ENCODE measurements at places on chromosomes 7 and 10.

DNA sequence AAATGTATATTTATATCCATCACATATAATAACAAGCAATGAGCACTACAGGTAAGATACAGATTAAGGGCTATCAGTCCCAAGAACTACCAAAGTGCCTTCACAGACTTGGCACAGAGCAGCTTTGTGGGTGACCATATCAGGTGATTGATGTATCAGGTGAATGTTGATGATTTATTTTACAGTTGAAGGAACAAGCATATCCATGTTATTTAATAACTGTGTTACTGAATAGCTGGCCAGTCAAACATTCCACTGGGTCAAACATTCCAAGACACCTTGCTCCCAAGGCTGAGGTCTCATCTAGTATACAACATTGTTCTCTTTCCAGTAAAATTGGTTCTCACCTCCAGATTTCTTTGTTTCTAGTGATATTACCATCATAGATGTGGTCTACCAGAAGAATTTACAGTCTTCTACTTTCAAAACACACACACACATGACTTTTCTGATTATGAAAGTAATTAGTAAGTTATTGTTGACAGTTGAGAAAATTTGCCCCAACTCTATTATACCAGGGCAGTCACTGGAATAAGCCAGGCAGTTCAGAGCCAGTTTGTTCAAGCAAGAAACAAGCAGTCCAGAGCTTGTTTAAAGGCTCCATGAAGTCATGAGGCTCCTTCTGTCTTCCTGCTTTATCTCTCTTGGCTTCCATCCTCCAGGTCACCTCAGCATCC is 68.2 kb downstream of the ELAPOR2 start:
- DNase-seq, result no peak

DNA sequence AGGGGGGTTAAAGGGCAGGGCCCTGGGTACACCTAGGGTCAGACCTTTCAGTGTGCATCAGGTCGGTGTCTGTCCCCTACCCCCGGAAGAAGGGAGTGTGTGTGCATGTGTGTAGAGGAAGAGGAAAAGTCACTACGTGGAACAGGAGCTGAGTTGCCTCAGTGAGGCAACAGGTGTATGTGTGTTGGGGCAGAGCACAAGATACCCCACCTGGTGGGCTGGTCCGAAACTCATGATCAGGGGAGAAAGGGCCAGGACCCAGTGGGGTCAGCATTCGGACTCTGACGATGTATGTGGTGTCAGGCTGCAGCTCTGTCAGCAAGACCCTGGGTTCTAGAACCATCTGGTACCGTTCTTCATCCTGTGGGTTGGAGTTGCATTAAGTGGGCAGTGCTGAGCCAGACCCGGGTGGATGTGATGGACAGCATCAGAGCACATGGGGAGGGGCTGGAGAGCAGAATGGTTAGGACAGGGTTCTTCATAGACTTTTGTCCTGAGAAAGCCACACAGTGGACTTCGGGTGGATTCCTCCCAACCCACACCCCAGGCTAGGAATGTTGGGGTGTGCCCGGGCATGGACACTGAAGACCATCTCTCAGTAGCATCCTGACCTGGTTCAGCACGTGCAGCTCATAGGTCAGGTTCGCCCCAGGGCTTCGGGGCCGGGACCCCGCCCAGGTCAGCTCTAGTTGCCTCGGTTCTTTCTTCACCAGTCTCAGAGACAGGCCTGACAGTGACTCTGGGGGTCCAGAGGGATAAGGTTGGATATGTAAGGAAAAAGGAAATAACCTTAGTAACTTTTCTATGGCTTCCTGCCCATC is 10.7 kb downstream of the EPHA1 start:
- DNase-seq, result no peak

- no peak for DNase-seq
These were observed 249.8 kb upstream of the KAT6B start for GRCh38 chr10:74576586-74576985.

DNA sequence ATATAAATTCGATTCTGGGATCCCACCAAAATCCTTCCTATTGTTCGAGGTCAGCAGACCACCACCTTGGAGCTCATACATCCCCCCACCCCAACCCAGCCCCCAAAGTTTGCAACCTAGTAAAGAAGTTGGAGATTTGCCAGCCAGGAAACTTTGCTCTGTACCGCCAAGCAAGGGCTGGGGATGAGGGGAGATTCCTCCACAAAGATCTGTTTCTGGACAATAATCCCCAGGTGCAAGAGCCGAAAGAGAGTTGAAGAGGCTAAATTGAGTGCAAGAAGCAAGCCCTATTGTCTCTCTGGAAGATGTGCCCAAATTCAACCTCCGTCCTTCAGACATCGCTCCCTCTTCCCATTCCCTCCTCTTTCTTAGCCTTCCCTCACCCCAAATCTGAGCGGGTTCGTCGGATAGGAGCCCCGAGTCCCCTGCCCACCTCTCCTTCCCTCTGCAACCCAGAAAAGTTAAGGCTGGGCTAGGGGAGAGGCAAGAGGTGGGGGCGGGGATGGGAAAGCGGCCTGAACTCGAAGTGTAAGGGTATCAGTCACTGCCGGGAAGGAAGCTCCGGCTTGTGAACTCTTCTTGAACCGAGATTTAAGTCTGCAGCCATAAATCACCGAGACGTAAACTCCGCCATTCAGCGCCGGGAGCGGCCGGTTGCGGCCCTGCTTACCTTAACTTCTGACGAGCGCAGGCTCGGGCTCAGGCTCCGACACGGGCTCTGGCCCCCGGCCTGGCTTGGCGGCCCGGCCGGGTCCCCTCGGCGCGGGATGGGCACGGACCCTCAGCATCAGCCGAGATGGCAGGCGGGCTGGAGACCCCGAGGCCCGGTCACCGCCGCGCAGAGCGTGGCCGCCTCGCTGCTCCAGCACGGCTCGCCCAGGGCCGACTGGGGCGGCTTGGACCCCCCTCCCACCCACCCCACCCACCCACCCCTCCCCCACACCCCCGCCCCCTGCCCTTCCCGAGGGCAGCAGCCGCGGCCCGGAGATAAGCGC is 10.8 kb upstream of the HOXA2 start:
- peak; percentile 5 for DNase-seq

DNA sequence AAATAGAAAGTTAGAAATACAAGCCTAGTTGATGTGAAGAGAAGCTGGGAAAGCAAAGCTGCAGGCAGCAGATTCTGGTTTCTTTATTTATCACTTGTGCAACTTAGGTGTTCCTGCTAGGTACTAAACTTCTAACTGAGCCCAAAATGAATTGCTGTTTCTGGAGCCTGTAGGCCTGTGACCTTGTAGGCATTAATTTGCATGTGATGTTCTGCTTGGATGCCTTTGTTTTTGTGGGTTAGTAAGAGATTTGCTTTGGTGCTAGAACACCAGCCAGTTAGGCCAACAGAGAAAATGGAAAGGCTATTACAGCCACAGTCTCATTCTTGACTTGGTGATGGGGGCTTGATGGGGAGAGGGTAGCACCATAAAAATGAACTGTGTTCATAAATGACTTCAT is 370.7 kb downstream of the PPP1R3A start:
- no peak for DNase-seq

DNA sequence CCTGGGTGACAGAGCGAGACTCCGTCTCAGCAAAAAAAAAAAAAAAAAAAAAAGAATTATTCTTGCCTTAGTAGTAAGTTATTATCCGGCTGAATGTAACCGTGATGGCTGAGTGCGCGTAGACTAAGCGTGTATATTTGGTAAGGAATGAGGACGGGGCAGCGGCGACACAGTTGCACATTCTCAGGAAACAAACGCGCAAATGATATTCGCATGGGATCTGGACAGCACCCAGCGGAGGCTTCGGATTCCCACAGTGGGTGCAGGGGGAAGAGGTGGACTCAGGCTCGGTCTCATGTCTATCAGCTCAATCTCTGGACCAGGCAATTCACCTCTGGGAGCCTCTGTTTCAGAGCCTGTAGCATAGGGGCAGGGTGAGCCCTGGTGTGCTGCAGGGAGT is 29.1 kb downstream of the PAPOLB start:
- no peak for DNase-seq

All from NCI-H1105 treated with DMSO at 0.1 percent for 48 hours (cell line).